ENCODE measurements at places on chromosomes 11 and 22.

- peak; percentile 65 for DNase-seq
Measured at GRCh38 chr11:469684-470560, 19.8 kb downstream of the PTDSS2 start.

GRCh38 chr11:101583251-101584128 is at the start of gene TRPC6:
Gene TRPC6 (minus strand): TSS chr11:101584007. CDS start chr11:101583503, 504 bp downstream.
- peak; percentile 1 for DNase-seq

DNA sequence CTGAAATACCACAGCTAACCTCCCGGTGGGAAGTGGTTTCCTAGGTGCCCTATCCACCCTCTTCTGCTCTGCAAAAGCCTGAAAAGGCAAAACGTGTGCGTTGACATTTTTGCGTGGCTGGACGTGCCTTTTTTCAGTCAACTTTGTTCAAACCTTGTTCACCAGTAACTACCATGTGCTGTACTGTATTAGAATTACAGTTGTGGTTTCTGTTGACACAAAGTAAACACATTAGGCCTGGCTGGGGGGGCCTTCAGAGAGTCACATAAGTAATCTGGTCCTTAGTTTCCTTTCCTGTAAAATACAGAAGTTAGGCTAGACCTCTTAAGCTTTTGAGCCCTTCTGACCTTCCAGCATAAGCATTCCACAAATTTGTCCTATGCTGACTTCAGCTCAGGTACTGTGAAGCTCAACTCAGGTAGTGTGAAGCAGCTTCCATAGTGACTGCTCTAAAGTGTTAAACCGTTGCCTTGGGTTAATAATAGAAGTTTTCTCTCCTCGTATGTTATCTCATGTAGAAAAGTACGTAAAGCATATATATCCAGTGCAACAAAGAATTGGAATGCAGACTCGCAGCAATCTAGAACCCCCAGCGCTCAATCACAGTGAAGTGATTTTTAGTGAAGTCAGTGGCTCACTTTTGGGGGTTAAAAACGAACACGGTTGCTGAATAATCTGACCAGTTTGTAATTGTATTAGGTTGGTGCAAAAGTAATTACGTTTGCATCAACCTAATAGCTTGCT is 1.8 kb downstream of the EWSR1 start:
- no peak for DNase-seq

DNA sequence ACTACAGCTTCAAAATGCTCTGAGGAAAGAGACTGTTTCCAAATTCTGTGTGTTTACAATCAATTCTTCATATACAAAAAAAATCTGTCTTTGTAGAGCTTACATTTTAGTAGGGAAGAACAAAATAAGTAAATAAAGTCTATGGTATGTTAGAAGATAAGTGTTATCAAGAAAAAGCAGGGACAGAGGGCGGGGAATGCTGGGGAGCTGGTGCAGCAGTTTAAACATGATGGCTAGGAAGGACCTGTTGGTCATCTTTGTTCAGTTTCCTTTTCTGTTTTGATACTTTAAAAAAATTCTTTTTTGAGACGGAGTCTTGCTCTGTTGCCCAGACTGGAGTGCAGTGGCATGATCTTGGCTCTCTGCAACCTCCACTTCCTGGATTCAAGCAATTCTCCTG is 16.1 kb downstream of the TMEM25 start:
- no peak for DNase-seq

DNA sequence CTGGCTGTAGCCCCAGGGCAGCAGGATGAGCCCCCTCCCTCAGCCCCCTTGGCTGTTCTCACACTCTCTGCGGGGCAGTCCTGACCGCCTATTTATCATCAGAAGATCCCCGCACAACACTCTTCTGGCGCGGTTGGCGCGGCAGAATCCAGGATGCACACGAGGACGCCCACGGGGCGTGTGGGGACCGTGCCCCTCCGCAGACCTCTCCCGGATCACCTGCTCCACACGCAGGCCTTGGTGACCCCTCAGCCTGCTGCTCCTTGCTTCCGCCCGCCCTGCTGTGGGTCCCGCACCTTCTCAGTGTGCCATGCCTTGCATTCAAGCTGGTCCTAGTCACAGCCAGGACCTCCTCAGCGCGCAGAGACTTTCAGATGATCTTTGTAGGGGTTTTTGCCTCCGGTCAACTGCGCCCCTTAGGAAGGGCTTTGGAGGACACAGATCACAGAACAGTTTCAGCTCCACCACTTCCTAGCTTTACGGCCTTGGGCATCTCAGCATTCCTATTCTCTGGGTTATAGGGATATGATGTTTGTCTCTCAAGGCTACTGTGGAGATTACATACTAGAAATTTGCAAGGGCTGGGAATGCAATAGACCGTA is 841 bp upstream of the TUB start:
- DNase-seq, result no peak

DNA sequence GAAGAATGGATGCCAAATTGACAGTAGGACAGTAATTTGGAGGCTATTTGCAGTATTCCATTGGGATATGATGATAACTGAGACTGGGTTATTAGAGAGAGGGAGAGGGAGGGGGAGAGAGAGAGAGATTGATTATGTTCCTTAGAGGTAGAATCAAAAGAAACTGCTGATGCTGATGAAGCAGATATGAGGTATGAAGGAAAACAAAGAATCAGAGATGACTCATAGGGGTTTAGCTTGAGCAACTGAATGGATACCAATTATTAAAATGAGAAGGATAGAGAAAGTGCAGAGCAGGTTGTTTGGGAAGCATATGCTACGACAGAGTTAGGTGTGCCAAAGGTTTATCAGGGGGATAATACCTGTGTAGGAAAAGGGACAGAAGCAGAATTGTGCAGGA is 12.8 kb upstream of the NUCB2 start:
- no peak for DNase-seq

GRCh38 chr22:28025866-28026575 is 107.0 kb upstream of the PITPNB start:
- no peak for DNase-seq

GRCh38 chr11:44708523-44709280 is 18.1 kb upstream of the TSPAN18 start:
- DNase-seq, result no peak

DNA sequence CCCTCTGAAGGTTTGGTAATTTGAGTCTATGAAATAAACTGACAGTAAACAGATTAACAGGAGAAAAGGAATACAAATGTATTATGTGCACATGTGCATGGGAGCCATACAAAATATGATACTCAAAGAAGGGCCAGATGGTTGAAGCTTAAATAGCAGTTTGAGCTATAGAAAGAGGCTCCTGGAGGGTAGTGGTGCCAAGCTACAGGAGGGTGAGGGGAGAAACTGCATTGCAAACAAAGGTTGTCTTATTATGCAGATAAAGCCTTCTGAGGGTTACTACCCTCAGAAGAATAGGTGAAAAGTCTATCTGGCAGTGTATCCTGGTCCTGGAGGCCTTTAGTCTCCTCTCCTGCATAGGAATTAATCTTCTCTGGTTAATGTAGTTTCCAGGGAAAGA is 267.3 kb upstream of the MPPED2 start:
- DNase-seq, result no peak

GRCh38 chr11:17486646-17487045 is 10.0 kb upstream of the ABCC8 start:
- DNase-seq, result no peak

- no peak for DNase-seq
Measured at GRCh38 chr11:45815747-45816146, 10.8 kb downstream of the SLC35C1 start.

DNA sequence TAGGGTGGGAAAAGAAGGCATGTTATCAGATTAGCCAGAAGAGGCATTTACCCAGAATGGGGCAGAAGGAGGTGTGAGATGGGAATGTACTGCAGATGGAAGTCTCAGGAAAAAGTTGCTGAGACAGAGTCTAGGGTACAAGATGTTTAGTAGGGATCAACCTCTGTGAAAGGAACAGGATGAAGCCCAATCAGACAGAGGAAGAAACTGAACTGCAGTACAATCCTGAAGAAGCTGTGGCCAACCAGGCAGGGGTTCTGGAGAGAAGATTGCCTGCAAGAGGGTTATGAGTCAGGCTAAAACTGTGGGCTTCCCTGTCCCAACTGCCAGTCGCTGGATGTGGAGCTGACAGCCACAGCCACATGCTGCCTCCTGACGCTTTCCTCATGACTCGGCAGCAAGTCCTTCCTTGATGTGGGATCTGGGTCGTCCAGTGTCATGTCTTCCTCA is 64.0 kb downstream of the CWC15 start:
- peak; percentile 63 for DNase-seq

DNA sequence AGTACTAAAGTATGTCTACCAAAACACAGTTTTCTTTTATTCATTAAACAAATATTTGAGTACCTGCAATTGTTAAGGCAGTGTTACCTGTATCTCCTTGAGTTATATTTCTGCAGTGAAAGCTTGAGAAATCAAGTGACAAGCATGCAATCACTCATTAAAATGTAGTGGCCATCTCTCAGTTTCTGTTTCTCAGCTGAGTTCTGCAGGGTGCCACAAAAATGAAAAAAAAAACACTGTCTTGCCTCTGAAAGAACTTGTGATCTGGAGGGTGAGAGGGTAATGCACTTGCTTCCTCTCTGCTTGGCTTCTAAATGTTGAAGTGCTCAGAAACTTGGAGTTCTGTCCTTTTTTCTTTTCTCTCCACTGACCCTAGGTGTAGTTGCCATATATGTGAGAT is 6.8 kb downstream of the QSER1 start:
- DNase-seq, result no peak

DNA sequence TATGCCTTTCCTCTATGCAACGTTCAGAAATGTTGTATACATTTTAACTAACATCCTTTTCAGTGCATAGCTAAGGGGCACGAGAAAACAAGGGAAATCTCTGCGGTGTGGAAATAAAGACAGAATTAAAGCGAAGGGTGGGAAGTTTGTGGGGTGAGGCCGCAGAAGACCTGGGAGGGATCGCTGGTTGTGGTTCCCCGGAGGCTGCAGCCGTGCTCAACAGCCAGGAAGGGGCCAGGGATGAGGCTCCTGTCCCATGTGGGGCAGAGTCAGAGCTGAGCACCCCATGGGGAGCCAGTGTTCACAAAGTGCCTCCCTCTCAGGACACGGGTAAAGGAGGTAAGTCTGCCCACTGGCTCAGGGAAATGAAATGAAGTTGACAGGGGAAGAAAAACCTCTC is 67.5 kb downstream of the MYEOV start:
- no peak for DNase-seq

GRCh38 chr11:121029153-121029552 is 5.3 kb downstream of the TBCEL start:
- no peak for DNase-seq

DNA sequence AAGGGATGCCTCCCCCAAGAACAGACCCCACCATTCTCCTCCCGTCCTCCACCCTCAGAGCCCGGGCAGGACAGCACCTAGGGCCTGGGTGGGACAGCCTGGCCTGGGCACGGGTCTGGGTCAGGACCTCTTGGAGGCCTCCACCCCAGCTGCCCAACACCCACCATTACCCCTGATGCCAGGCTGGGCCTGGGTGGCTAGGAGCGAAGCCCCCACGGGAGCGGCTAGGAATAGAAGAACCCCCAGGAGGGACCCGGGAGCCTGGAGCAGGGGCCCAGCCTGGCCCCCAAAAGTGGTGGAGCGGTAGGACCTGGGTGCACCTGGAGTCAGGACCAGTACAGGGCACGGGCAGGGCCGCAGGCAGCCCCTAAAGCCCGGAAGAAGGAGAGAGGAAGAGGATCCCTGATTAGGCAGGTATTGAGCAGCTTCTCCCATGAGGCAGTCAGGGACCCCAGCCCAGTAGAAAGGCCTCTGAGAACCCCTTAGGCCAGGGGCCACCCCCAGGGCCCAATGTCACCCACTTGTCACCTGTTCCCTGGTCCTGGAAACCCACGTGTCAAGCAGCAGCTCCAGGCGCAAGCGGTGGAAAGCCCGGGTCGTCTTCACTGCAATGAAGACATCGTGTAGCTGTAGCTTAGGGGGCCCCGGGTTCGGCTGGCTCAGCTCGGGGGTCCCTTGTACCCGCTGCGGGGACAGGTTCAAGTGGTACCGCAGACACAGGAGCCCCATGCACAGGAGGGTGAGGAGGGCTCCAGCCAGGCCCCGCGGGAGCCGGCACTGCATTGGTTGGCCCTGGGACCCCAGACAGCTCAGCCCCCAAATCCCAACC is 575 bp downstream of the MFNG start:
- no peak for DNase-seq

DNA sequence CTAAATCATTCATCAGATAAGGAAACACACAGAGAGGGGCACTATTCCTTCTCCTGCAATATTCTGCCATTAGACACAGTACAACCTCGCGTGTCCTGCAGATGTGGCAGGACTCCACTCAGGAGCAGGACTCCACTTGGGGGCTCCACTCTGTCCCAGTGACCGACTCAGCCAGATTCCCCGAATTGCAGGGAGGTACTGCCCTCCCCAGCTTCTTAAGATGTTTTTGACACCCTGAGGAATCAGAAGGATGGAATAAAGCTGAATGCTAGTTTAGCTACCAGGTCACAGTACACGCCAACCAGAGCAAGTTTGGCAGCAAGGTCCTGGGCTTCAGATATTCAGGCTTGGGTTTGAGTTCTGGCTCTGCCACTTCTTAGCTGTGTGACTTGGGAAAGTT is 99.3 kb upstream of the USP47 start:
- DNase-seq, result no peak

GRCh38 chr11:19218216-19218615 is 16.4 kb upstream of the CSRP3 start:
- no peak for DNase-seq

DNA sequence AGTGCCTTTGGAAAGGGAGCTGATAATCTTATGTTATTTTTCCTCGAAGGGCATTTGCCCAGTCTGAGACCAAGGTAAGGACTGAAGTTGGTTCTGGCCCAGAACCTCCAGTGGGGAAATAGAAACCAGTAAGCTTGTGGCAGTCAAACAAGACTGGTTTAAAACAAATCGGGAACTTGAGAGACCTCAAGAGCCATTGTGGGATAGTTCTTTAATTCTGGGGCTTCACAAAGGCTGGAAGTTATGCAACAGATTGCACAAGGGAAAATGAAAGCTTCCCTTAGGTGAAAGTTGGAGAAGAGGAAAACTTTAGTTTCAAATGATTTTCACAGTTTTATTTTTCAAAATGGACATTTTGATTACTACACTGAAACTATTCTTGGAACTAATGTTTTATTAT is 33.5 kb upstream of the RAB38 start:
- DNase-seq, result no peak

- no peak for DNase-seq
Measured at GRCh38 chr11:93520726-93521509, 22.3 kb downstream of the SMCO4 start.

DNA sequence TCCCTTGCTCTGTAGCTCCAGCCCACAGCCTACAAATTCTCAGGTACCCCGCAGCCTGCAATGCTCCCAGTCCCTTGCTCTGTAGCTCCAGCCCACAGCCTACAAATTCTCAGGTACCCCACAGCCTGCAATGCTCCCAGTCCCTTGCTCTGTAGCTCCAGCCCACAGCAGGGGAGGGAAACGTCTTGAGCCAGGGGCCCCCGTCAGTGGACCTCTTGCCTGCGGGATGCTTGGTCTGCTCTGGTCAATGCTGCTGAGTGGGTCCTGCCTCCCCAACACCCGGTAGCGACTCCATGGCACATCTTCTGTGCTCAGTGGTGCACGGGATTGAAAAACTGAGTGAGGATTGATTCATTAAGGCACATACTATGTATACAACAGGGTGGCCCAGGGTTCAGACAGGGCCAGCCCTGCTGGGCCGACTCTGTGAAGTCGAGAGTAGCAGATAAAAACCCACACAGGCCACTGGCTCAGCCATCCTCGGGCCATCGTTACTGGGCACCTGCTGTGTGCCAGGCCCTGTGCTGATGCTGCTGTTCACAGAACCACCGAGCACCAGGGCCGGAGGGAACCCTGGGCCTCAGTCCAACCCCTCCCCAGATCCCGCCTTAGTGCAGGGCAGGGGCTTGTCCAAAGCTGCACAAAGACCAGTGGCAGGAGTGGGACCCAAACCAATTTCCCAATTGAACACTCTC is 69.7 kb downstream of the MYO7A start:
- DNase-seq, result no peak
